ENCODE measurements at places on chromosomes 5 and 9.

- DNase-seq, result no peak
These were observed 49.7 kb upstream of the NOTCH1 start for GRCh38 chr9:136595245-136596153.

- no peak for DNase-seq
These were observed 416.4 kb downstream of the EFNA5 start for GRCh38 chr5:107254214-107254901.

DNA sequence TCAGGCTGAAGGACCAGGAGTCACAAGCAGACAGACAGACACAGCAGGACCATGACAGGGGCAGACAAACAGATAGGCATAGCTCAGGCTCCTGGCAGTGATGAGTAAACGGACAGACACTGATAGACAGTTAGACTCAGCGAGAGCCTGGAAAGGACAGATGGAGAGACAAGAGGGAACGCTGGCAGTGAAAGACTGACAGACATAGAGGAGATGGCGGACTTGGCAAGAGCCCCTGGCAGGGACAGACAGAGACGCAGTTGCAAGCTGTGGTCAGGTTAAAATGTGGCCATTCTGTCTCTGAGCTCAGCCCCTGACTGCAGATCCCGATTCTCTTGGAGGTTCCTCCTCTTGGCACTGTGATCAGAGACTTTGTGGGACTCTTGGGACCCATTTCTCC lies 13.6 kb downstream of the CSF2 start:
- no peak for DNase-seq

DNA sequence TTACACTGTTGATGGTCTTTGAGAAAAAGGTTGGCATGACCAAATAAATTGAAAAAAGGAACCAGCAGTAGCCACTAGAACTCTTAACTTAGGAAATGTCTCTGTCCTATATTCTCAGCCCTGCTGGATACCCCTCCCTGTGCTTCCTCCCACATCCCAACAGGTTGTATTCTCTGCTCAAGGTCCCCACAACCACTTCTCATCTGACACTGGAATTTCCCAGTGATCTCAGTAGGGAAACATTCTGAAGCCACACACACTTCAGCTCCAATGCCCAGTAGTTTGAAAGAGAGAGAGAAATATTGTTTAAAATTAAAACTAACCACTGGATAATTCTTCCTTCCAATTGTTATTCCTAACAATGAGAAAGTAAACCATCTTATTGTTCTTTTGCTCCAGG lies 30.0 kb upstream of the NREP start:
- no peak for DNase-seq

DNA sequence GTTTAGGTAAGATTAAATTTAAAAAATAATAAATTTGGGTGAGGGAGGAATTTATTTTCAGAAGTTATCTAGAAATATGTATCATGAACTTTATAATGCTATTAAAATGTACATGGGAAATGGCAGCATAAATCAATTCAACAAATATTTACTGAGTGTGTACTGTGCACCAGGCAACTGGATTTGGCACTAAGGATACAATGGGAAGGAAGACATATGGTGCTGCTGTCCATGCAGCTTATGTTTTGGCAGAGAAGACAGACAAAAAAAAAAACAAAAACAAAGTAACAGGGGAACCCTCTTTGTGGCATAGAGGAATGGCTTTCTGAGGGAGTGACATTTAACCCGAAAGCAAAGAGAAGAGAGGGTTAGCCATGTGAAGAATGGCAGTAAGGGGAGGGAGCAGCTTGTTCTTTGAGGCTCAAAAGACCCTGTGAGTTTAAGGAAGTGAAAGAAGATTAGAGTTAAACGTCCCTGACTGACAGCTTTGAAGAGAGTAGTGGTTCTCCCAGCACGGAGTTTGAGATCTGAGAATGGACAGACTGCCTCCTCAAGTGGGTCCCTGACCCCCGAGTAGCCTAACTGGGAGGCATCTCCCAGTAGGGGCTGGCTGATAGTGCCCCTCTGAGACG lies 23.9 kb downstream of the CNTRL start:
- no peak for DNase-seq

DNA sequence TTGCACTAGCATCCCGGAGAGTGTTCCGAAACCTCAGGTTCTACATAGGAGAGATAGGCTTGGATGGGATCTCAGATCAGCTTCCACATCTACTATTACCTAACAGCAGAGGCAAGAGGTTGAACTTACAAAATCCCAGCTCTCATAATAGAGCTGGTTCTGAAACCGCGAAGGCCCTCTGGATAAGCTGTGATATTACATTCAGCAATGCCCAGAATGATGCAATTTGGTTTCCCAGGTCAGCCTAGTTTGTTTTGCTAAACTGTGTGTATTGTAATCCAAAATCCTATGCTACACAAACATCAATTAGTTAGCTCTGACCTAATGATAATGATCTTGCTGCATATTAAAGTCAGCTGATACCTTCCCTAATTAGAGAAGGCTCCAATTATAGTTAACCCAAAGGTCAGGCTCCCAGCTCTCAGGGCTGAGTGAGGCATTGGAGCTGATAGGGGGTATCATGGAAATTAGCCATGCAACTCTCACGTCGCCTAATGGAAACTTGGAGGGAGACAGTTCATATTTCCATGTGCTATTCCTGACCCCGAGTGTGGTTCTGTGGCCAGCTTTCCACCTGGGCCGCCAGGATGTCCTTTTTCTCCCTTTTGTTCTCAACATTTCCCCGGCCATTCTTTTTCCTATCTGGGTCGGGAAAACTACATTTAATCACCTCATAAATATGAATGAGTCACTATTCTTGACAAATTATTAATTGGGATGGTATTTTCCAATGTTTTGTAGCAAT lies 278.4 kb upstream of the IRX1 start:
- DNase-seq, result no peak

DNA sequence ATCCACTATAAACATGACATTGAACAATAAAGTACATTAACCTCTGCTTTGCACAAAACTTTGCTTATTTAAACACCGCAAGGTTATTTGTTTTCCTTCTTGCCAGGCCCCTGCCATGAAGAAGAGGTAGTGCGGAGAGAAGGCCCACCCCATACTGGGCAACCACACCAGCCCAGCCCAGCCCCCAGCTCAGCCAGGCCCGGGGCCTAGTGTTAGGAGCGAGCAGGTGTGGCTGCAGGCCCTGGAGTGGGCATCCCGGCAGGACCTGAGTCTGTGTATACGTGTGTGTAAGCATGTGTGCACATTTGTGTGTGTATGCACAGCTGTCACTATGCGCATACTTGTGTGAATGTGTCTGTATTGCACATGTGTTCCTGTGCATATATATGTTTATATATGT lies 90.4 kb upstream of the MVB12B start:
- no peak for DNase-seq

Data from HuH-7 (cell line).